Stimulated activated CD8-positive, alpha-beta memory T cell treated with anti-CD3 and anti-CD28 coated beads, Interleukin-15, amount 100 ng/mL, for 1 hour (primary cell): ENCODE measurements at places on chromosomes 2 and 18.

DNA sequence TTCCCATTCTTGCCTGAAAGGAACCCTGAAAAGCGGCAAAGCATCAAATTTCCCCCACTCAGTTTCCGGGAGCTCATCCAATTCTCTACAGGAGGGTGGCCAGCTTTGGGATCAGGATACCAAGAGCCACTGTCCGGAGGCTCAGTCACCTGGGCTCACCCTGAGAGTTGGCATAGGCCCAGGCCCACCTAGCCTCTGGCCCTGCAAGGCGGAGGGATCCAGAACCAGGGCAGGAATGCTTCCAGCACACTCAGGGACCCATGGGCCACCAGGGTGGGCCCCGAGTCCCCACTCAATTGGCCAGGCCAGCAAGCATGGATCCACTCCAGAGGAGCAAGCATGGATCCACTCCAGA is 432.9 kb upstream of the MYT1L start:
- DNase-seq, result no peak

GRCh38 chr2:205898744-205899143 is 187.2 kb downstream of the INO80D start:
- no peak for DNase-seq

DNA sequence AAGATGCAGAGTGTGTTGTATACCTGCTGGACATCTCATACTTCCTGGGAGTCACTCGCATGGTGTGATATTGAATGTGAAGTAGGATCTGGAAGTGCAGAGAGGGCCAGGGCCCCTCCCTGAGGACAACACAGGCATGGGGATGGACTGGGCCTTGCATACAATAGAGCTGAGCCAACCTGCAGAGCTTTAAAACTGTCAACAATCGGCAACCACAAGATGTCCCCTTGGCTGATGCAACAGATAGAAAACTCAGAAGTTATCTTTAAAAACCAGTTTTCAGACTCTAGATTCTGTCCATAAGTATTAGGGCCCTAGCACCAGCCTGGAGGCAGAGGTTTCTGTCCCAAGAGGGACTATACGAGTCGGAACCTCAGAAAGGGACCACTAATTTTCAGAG is 19.7 kb downstream of the EVA1A start:
- no peak for DNase-seq

DNA sequence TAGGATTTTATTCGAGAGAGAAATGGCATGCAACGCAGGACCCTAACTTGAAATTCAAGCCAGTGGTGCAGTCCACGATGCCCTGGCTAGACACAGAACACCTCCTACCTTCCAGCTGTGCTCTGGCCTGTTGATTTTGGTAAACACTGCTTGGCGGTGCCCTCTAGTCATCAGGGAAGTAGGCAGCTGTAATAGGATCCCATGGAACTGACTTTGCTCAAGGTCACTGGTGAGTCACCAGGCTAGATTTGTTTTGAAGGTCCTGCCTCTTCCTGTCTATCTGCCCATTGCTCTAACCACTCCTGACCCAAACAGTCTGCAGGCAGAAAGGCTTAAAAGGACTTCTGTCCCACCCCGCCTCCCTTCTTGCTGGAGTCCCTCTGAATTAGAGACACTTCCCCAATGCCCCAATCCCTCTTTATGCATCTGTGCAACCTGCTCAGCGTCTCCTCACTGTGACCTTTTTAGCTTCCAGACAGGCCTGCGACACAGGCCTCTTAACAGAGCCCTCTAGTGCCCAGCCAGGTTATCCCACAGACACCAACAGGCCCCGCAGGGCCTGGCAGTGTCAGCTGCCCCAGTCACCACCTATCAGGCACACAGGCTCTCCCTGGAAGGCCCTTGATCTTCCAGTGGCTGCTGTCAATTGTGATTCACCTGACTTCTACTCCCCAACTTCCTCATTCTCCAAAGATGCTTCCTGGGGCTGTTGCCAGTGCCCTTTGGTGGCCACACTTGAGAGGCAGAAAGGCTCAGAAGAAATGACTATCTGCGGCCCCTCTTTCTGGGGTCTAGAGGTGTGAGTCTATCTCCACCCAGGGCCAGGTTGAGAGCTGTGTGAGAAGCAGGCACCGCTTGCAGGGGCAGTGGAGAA is 5.2 kb downstream of the TMEM127 start:
- DNase-seq, result peak; percentile 5

DNA sequence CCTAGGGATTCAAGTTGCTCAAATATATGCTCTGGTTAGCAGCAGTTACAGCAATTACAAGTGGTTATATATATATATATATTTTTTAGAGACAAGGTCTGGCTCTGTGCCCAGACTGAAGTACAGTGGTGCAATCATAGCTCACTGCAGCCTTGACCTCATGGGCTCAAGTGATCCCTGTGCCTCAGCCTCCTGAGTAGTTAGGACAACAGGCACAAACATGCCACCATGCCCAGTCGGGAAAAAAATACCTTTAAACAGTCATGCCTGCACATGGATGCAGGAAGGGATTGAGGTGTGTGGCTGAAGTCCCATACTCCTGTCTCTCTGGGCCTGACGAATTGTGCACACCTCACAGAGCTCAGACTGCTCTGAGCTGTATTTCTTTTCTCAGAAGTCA is 19.6 kb upstream of the DNAH7 start:
- no peak for DNase-seq

DNA sequence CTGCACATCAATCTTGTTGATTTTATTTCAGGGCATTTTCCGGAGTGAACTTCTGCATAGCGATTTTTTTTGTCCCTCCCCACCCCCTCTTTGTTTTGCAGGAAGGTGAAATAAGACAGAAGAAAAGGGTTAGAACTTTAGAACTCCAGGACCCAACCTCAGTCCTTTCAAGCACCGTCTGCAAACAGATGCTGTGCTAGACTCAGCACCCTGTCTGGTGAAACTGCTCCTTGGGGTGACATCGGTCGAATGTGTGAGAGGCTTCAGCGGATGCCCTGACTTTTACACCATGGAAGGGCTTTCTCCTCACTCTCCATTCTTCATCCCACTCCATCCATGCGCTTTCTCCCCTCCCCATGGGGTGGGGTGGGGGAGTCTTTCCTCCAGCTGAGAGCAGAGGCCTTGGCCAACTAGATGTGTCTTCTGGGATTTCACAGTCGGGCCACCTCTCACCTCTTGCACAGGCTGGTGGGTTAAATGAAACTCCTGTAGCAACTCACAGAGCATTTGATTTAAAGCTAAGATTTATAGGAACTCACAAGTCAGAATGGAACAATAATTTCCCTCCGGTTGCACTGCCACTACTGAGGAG is 43.3 kb upstream of the EDAR start:
- DNase-seq, result no peak

DNA sequence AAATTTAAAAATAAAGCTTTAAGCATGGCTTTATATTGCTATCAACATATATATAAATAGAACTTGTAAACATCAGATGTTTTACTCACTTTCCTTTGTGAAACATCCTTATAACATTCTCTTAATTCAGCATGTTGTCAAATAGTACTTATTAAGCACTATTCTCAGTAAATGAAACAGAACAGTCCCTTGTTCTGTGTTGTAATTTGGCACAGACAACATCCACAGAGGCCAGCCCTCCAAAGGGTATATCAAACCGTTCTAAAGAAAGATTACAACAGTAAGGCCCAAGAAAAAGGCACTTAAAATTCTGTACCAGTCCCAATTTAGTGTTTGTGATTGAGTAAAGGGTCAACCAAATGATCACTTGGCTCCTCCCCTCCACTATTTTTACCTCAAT is 46.0 kb downstream of the GAREM1 start:
- DNase-seq, result no peak

DNA sequence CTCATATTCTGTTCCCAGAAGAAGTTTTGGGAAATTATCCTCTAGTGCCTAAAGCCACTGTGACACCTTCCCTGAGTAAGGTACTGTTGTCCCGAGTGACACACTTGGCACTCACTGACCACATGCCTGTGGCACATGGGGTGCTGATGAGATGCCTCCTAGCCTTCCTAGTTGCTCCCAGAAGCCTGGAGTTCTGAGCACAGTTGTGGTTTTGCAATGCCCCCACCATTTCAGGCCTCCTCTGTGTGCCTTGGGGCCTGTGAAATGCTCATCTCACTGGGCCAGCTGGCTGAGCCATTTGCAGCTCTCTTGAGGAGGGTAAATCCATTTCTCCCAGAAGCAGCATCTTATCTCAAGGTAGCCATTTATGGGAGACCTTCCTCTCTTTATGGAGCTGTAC is 91.8 kb downstream of the DGKD start:
- DNase-seq, result no peak

DNA sequence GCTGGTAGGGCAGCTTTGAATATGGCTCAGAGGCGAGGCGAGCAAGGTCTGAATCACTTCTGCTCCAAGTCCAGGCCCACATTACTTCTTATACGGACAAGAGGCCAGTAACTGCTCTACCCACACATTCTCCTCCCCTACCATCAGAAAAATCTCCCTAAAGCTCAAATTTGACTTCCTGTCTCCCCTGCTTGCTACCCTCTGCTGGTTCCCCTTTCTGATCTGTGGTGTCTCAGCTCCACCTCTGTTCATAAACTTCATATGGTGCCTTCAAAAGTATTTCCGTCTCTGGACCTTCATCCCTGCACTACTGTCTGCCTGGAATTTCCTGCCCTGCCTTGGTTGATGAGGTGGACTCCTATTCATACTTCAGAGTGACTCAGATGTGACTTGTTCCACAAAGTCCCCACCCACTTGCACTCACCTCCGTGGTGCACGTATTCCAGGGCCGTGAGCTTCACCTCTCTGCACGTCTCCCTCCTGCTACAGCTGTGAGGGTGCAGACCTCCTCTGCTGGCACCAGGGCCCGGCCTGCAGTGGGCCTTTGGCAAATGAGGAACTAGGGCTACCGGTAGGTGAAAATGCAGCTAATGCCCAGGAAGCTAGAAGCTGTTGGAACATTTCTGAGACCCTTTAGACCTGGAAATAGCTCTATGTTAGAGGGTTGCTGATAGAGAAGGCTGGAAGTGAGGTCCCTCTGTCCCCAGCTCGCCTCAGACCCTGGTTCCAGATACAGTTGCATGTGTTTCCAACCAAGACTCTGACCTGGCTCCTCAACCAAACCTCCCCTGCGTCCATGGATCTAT is 24.6 kb upstream of the KCMF1 start:
- no peak for DNase-seq

GRCh38 chr18:21851327-21851961 is 110.9 kb downstream of the MIB1 start:
- no peak for DNase-seq

DNA sequence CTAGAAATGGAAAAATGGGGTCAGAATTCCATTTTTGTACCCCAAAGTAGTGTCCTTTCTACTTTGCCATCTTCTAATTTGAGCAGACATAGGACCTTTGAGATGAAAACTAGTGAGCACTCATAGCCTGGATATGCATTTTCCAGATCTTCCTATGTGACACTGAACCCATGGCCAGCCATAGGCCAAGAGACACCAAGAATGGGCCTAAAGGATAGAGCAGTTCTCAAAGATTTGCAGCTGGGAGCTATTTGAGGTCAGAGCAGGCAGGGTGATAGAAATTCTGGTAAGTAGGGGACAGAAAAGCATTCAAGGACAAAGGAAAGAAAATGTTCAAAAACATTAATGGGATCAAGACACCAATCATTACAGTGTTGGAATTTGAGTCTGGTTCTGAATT is 332.8 kb downstream of the MYCN start:
- no peak for DNase-seq
